ENCODE measurements at places on chromosomes 13 and 19.

DNA sequence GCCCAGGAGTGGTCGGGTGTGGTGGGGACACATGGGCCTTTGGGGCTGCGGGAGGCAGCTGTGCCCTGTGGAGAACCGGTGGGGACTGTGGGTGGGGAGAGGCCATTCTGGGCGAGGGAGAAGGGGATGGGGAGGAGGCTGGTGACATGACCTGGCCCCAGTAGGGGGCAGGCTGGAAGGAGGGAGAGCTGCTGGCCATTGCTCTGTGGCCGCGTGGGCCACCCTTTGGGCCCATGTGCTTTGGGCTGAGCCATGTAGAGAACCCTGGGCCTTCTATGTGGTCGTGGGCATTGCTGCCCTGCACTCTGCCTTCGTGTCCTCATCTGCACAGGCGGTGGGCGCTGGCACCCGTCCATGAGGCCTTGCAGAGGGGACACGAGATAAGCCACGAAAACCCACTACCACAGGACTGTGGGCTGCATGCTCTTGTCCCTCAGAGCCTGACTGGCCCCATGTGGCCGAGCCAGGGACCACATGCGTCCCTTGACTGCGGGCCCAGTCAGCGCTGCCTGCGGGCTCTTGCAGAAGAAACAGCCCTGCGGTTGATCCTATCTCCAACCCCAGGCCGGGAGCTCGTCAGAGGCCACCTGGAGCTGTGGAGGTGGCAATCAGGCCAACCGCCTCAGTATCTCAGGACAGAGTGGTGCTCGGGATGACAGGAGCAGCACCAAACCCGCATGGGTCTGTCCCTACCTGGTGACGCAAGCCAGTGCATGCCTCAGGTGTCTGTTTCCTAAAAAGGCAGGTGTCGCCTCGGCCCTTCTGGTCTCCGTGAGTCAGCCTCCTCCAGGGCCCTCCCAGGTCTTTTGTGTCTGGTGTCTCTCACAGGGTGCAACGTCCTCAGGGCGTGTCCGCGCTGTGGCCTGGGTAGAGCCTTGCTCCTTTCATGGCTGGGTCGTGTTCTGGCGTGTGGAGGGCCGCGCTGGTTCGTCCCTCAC lies 14.3 kb downstream of the FZR1 start:
- DNase-seq: no peak

DNA sequence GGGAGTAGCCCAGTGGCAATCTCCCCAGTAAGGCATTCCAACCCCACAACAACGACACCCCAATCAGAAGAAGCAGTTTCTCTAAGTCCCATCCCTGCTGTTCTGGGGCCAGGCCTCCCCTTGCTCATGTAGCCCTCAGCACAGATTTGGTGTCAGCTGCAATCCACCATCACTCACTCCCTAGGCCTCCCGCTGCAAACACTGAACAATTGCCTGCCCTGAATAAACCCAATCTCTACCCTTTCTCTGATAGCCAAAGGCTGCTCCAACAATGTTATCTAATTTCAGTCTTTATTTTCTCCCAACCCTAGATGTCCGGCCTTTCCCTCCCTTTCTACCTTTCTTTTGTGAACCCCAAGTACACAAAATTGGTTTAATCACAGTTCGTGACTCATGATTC lies 5.6 kb upstream of the SOX21 start:
- DNase-seq: no peak

DNA sequence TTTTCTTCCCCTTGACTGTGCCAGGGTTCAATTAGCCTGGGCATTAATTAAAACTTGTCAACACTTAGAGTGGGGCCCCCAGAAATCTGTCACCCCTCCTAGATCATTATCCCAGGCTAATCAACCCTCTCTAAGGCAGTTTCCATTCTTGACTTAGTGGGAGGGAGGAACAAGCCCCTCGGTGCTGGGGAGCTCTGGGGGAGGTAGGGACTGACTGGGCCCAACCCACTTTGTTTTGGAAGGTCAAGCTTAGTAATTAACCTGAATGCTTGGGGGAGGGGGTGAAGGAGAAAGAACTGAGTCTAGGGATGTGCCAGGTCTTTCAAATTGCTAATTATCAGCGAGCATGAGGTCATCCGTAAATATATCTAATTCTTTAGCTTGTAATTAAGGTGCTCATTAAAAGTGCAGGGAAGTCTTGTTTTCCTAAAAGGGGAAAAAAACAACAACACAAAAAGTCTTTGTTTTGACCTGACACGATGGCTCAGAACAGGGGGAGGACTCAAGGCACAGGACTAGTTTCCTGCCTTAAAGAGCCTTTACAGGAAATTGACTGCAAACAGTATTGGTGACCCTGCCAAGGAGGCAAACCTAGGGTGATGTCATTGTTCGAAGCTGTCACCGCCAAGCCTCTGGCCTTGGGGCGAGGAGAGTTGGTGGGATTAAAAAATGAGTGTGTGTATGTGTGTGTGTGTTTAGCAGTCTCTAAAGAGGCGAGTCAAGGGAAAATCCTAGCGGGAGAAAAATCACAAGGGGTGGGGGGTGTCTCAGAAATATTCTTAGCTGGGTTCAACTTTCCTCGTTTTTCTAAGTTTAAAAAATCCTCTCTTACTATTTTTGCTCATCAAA lies 19.4 kb downstream of the ACTN4 start:
- DNase-seq: no peak

DNA sequence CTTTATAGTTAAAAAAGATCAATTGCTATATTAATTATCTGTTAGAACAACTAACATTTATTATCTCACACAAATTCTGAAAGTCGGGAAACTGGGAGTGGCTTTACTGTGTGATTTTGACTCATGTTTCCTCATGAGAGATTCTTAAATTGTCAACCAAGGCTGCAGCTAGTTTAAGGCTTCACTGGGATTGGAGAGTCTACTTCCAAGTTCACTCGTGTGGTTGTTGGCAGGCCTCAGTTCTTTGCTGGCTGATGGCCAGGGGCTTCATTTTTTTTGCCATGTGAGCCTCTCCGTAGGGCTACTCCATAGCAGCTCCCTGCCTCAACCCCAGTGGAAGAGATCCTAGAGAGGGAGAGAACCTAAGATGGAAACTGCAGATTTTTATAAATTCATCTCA lies 24.5 kb upstream of the LPAR6 start:
- DNase-seq: no peak

GRCh38 chr19:8500158-8500557 lies 2.3 kb downstream of the PRAM1 start:
- no peak for DNase-seq

- no peak for DNase-seq
Measured at GRCh38 chr13:67857581-67858310, 627.6 kb upstream of the PCDH9 start.

GRCh38 chr19:4399812-4400134 lies 574 bp downstream of the SH3GL1 start:
- peak; percentile 41 for DNase-seq

DNA sequence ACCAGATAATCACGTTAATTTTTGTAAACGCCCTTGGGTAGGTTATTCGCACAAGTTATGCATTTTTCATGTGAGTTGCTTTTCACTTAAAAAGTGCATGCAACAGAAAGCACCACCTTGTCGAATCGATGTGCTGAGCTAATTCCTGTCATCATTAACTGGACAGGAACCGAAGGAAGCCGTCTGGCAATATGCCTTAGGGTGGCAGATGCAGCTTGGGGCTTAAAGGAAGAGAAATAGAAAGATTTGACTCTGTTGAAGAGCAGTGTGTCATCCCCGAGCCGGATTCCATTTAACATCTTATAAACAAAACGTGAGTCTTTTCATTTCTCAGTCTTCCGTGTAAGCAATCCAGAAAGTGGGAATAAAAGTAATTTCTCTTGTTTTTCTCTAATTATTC lies 70.0 kb downstream of the ATP11A start:
- no peak for DNase-seq

GRCh38 chr13:23751195-23751594 lies 138.0 kb downstream of the MIPEP start:
- no peak for DNase-seq

- DNase-seq: peak; percentile 33
Measured at GRCh38 chr13:107005577-107005976, 437.6 kb upstream of the ARGLU1 start.

DNA sequence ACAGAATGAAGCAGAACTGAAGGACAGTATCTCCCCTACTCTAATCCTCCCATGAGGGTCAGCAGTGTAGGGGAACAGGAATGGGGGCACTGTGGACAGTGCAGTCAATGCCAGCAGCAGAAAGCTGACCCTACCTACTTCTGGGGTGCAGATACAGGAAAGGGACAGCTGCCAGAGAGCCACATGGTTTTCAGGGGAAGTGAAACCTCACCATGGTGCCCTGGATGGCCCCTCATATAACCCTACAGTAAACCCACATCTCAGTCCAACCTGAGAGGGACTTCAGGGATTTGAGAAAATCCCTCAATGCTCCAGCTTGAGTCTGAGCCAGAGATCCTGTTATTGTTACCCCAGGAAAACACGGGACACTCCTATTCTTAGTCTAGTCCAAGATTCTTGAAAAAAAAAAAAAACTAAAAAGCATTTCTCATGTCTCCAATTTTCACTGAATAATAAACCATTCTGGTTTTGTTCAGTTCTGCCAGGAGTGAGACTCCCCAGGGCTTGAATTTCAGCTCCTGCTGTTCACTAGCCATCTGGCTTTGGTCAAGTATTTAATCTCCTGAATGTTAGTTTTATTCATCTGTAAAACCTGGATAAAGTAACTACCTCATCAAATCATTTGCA lies 511.6 kb upstream of the ARGLU1 start:
- no peak for DNase-seq
